ENCODE measurements at places on chromosomes 1 and 21.

DNA sequence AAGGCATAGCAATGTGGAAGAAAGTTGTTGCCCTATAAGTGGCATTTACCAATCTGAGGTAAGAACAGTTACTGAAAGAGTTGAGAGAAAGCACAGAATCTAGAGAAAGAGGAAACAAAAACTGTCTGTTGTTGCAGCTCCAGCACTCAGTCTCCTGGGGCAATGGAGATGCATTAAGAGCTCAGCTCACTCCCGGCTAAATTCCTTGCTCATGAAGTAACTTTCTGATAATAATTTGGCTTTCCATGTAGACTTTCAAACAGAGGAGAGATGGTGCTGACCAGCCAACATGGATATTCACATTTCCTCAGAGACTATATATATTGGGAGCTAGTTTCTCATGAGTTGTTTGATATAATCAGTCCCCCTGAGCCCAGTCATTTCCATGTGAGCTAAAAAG is 135.3 kb downstream of the GDAP2 start:
- DNase-seq, result no peak

- no peak for DNase-seq
These were observed 11.3 kb upstream of the KIRREL1 start for GRCh38 chr1:157982136-157982535.

- no peak for DNase-seq
These were observed 21.7 kb upstream of the LSS start for GRCh38 chr21:46250146-46250725.

- DNase-seq, result no peak
These were observed 63.1 kb downstream of the KIRREL1 start for GRCh38 chr1:158056498-158056897.

- no peak for DNase-seq
These were observed 182.6 kb upstream of the KCNK2 start for GRCh38 chr1:214899908-214900460.

- DNase-seq, result no peak
These were observed 14.7 kb downstream of the C1orf116 start for GRCh38 chr1:207017615-207018559.

GRCh38 chr1:25795211-25795610 is 4.8 kb upstream of the SELENON start:
- no peak for DNase-seq

DNA sequence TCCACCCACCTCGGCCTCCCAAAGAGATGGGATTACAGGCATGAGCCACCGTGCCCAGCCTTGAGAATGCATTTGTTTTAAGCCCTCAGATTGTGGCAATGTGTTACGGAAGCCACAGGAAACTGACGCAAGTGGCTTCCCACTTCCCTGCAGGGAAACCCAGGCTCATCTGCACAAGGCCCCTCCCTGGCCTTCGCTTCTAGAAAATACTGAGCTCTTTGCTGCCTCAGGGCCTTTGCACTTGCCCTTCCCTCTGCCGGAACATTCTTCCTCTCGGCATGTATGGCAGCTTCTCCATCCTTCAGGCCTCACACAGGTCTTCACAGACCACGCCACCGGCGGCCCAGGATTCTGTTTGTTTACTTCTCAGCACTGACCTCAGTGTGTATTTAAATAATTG is 137.0 kb upstream of the TMEM51 start:
- no peak for DNase-seq

DNA sequence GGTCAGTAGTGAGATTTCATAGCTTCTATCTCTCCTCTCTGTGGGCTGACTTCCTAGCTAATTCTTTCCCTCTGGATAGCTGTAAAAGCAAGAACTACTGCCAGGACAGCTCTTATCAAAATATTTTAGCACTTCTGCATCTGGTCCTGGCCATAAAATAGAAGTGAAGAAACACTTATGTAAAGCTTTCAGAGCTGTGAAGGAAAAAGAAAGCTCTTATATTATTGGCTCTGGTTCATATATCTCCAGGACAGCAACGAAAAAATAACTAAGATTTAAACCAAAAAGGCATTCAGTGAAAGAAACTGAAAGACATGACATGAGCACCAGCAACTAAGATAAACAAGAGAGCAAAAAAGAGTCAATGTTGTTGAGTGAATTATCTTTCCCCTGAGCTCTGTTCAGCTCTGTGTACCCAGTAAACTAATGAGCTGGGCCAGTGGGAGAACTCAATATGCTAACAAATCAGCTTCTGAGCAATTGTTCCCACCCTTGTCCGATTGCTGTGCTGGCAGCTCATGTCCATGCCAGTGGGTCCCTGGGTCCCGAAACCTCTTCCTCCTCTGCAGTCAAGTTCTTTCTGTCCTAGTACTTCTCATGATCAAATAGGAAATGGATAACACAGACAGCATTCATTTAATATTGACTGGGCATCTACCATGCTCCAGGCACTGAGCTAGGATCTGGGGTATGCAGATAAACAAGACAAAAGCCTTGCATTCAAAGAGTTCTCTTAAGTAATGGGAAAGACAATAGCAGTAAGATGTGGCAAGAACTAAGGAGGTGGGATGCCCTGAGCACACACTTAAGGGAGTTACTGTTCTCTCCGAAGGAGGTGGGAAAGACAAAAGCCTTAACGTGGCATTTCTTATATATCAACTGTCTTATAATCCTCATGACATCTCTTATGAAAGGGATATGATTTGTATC is 45.3 kb upstream of the MAN1A2 start:
- DNase-seq, result no peak
